Right cardiac atrium (tissue), 5 donors: ENCODE measurements at places on chromosomes 7 and 10.

DNA sequence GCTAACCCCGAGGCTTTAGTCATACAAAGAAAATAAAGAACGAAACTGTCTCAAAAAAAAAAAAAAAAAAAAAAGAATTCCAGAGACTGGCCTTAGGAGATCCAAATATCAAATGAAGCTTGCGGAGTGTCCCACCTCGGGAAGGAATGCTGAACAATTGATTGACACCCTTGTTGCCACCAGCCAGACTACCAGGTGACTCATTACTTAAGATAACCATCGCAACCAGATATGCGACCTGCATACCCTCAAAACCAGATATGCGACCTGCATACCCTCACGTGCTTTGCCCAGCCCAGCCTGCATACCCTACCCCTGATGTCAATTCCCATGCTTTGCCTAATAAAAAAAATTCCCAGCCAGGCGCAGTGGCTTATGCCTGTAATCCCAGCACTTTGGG is 2.7 kb upstream of the PRKRIP1 start:
- no peak for DNase-seq

DNA sequence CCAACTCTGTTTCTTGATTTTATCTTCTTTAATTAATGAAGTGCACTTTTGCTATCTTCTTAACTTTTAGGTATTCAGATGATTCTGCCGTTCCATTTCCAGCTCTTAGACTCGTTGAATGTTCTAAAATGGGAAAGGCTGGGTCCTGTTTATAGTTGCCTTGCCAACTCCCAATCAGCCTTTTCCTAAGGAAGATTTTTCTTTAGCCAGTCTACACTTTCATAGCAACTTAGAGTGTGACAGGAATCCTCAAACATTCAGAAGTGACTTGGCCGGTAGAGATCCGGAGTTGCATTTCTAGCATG is 23.0 kb upstream of the TRIL start:
- no peak for DNase-seq

GRCh38 chr10:6850452-6850851 is 270.4 kb upstream of the PRKCQ start:
- no peak for DNase-seq

DNA sequence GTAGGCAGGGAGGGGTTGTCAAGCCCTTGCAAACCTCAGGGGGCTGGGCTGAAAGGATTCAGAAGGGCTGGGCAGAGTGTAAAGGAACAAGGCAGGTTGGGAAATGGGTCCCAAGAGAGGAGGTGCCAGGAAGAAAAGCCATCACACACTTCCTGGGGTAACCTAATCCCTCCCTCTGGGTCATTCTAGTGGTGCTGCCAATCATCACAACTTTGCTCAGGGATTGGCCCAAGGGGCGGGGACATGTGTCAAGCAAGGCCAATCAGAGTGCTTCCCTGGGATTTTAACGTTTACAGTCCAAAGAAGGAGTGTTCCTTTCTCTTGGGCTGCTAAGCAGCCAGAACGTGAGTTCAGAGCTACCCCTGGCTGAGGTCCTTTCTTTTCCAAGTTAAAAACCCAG is 57.1 kb upstream of the NPTX2 start:
- no peak for DNase-seq

DNA sequence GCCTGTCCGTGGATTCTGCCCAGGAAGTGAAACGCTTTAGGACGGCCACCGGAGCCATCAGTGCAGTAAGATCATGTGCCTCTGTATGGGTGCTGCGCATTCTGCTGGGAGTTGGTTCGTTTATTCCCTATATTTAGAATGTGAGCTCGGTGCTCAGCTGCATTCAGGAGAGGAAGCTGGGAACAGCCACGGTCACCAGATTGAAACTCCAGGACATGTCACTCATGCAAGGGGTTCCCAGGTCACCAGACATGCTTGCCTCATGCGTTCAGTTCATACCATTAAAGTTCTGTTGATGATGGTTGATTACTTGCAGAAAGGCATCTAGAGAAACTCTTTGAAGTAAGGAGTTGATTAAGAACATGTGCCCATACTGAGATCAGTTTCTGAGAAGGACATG is 78.1 kb downstream of the TRRAP start:
- peak; percentile 21 for DNase-seq

DNA sequence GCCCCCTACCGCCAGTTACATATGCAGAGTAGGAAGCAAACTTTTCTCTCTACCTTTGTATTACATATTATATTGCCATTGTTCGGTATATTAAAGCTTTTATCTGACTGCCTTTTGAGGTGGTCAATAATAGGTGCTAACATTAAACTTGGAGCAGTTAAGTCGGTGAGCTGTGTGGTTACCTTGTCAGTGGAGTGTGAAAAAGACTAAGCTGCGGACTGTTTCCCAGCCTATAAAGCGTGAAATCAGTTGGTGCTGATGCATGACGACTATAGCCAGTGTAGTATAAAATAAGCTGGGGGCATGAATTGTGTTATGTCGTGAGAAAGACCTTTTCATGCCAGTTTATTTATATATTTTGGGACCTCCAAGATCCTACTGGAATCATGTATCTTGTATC is 33.7 kb downstream of the R3HCC1L start:
- no peak for DNase-seq
